ENCODE measurements at places on chromosomes 7 and 10. TPM values are rescaled to one million over a fixed set of nuclear protein-coding genes. Genes with fewer than 3 reads are reported as not detected.

GRCh38 chr10:101364721-101365120, 10.8 kb downstream of the BTRC start:
- H3K4me1 ChIP-seq, result peaks cover 24% of the 10 kb centered on the region
- no peak overlapping the region for H3K4me3 ChIP-seq
- H3K36me3 ChIP-seq, result peaks cover 18% of the 10 kb centered on the region
- DNase-seq, result no peak

- H3K4me1 ChIP-seq, result no peaks in the 10 kb centered on the region
- no peak for DNase-seq
- H3K27me3 ChIP-seq, result no peaks in the 10 kb centered on the region
Measured at GRCh38 chr10:120511165-120511564, 54.1 kb downstream of the PLPP4 start.

GRCh38 chr10:124898471-124898870, 43.5 kb upstream of the ZRANB1 start:
- no peak overlapping the region for H3K4me3 ChIP-seq
- no peak for DNase-seq
- H3K27ac ChIP-seq, result no peak overlapping the region
- no peaks in the 10 kb centered on the region for H3K4me1 ChIP-seq
- H3K27me3 ChIP-seq, result no peaks in the 10 kb centered on the region

DNA sequence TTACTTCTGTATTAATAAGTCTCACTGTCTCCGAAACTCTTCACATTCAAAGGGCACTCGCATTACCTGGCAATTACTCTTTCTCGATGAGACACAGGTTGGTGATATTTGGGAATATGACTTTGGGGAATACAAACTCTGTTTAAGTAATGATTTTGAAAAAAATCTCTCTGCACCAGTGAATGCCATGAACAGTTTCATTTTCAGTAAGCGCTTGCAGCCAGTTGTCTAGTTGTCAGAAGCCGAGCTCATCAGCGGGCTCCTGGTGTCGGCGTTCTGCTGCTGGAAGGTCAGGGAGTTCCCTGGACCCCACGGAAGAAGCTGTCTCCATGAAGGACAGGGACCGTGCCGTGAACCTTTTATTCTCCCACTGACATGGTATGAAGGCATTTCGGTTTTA, 57.7 kb downstream of the PTPRE start:
- H3K36me3 ChIP-seq, result no peaks in the 10 kb centered on the region
- no peak overlapping the region for H3K4me3 ChIP-seq
- no peaks in the 10 kb centered on the region for H3K4me1 ChIP-seq
- no peaks in the 10 kb centered on the region for H3K27me3 ChIP-seq
- DNase-seq, result no peak
- H3K27ac ChIP-seq, result no peak overlapping the region

GRCh38 chr10:75431180-75432111, at the start of gene LRMDA:
TSS of gene LRMDA (plus strand) at chr10:75431624.
- peak within 1 kb of the TSS; percentile 85 for H3K27ac ChIP-seq
- DNase-seq, result peak; percentile 63
- no peaks in the 10 kb centered on the region for H3K4me1 ChIP-seq
- H3K27me3 ChIP-seq, result no peaks in the 10 kb centered on the region
- peak within 1 kb of the TSS; percentile 75 for H3K4me3 ChIP-seq

- H3K36me3 ChIP-seq, result no peaks in the 10 kb centered on the region
- no peak overlapping the region for H3K27ac ChIP-seq
- H3K27me3 ChIP-seq, result no peaks in the 10 kb centered on the region
- H3K4me1 ChIP-seq, result peaks cover 9% of the 10 kb centered on the region
- no peak overlapping the region for H3K4me3 ChIP-seq
- DNase-seq, result no peak
Measured at GRCh38 chr10:10727812-10728211, 289.9 kb upstream of the CELF2 start.

DNA sequence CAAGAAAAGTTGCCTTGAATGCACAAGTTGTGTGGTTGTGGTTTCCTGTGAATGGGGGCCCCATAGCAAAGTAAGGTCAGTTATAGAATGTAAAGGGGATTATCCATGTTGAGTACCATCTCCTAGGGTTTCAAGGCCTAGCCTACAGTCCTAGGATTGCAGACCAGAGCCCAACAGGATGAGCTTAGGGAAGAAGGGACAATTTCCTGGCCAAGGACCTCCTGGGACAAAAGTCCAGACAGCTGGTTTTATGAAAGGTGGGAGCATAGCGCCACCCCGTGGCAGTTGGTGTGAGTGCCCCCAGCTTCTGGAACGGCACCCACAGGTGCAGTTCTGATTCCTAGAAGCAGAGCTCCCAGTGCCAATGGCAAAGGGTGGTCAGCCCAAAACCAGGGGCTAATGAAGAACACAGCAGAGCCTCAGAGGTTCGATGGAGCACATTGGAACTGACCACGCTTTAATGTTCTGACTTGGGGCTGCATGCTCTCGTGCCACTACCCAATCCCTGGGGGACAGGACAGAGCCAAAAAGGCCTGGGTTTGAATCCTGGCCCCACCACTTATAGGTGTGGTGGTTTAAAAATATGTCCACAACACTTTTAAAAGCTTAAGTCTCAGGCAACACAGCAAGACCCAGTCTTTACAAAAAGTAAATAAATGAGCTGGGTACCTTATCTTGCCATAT, 25.8 kb upstream of the TMEM120A start:
- H3K4me1 ChIP-seq, result peaks cover 7% of the 10 kb centered on the region
- DNase-seq, result peak; percentile 76
- H3K36me3 ChIP-seq, result no peaks in the 10 kb centered on the region
- H3K4me3 ChIP-seq, result no peak overlapping the region
- no peak overlapping the region for H3K27ac ChIP-seq

DNA sequence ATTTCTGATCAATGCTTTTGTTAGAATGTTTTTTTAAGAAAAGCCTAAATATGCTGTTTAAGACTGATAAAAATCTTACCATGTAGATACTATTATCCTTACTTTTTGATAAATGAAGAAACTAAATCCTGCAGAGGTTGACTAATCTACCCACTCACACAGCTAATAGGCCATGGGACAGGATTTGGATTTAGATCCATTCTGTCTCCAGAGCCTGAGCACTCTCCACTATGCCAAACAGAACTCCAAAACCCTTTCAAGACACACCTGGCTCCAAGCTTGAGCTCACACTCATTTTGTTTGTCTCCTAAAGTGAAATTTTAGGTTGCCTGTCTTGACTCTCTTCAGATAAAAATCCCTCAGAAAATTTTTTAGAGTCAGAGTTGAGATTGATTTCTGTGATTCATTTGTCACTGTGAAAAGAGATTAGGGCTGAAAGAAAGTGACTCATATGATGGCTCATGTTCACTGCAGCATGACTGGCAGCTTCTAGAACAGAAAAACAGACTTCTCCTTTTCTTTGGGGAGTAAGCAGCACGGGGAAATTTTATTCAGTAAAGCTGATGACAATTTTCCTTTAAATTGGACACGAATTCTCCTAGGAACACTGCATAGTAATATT, 132.3 kb upstream of the POT1 start:
- no peak for DNase-seq
- H3K27ac ChIP-seq, result no peak overlapping the region
- H3K4me3 ChIP-seq, result no peak overlapping the region
- H3K4me1 ChIP-seq, result no peaks in the 10 kb centered on the region
- H3K36me3 ChIP-seq, result no peaks in the 10 kb centered on the region

GRCh38 chr10:66982792-66983474, 57.1 kb downstream of the LRRTM3 start:
- no peak overlapping the region for H3K27ac ChIP-seq
- H3K4me3 ChIP-seq, result no peak overlapping the region
- no peaks in the 10 kb centered on the region for H3K4me1 ChIP-seq

DNA sequence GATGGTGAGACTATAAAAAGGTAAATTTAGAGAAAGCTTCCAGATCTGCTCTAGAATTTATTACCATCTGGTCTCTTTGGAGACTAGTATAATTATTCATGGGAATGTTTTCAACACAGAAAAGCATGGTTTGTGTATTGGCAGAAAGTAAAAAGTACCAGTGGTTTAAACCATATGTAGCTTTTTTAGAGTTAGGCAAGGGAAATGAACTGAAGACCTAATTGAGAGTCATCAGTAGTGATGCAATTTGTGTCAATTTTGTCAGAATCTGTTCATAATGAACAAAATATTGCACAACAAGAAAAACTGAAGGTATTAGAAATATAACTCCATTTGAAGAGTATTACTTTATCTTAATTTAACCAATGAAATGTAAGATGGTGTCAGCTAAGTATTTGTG, 181.4 kb downstream of the ADK start:
- H3K4me1 ChIP-seq, result no peaks in the 10 kb centered on the region
- DNase-seq, result no peak
- no peak overlapping the region for H3K4me3 ChIP-seq
- H3K27me3 ChIP-seq, result no peaks in the 10 kb centered on the region
- no peak overlapping the region for H3K27ac ChIP-seq

- no peak overlapping the region for H3K4me3 ChIP-seq
- DNase-seq, result no peak
- H3K4me1 ChIP-seq, result no peaks in the 10 kb centered on the region
- H3K27ac ChIP-seq, result no peak overlapping the region
Measured at GRCh38 chr7:36684954-36685353, 39.3 kb downstream of the AOAH start.

- no peak overlapping the region for H3K4me3 ChIP-seq
- no peaks in the 10 kb centered on the region for H3K4me1 ChIP-seq
- no peaks in the 10 kb centered on the region for H3K36me3 ChIP-seq
- H3K27ac ChIP-seq, result no peak overlapping the region
- DNase-seq, result no peak
- H3K27me3 ChIP-seq, result no peaks in the 10 kb centered on the region
Measured at GRCh38 chr10:52334595-52334994, 20.5 kb downstream of the DKK1 start.

DNA sequence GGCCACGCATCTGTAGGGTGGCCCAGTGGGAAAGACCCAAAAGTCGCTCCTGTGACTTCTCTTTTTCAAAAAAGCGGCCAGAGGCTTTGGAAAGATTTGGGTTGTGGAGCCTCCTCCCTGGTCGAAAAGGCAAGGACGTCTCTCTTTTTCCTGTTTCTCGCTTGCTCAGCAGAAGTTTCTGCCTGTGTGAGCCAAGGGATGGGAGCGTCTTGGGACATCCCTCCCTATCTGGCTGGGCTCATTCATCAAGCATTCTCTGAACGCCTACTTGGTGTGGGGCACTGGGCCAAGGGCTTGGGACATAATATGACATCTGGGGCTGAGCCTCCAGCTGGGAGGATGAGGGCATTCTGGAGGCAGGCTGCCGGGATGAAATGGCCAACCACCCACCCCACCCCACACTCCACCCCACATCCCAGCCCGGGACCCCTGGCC, 120.9 kb downstream of the C10orf105 start:
- peaks cover 14% of the 10 kb centered on the region for H3K4me1 ChIP-seq
- peak overlapping the region; percentile 73 for H3K27ac ChIP-seq
- H3K27me3 ChIP-seq, result no peaks in the 10 kb centered on the region
- peak; percentile 87 for DNase-seq

- no peak overlapping the region for H3K4me3 ChIP-seq
- H3K27me3 ChIP-seq, result no peaks in the 10 kb centered on the region
- no peaks in the 10 kb centered on the region for H3K36me3 ChIP-seq
- no peaks in the 10 kb centered on the region for H3K4me1 ChIP-seq
- H3K27ac ChIP-seq, result no peak overlapping the region
- no peak for DNase-seq
Measured at GRCh38 chr10:116418389-116418788, 9.3 kb upstream of the PNLIPRP3 start.

DNA sequence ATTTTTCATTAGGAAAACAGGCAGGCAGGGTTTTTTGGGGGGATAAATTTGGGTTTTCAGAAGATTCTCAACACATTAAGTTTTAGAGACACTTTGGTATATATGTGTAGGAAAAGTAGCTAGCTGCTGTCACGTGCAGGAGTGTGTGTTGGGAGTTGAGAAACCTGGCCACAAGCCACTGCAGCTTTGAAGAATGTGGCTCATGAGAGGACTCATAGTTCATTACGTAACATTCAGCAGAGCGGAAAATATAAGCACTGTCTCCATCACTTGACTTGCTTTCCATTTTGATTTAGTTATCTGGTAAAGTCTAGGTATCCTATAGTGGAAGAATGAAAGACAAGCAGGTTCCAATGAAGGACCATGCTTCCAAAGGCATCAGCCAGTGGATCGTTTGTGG, 31.2 kb downstream of the SMNDC1 start:
- peak; percentile 47 for DNase-seq
- H3K4me3 ChIP-seq, result no peak overlapping the region
- peak overlapping the region; percentile 59 for H3K27ac ChIP-seq
- peaks cover 67% of the 10 kb centered on the region for H3K4me1 ChIP-seq
- no peaks in the 10 kb centered on the region for H3K36me3 ChIP-seq

- H3K4me1 ChIP-seq, result peaks cover 20% of the 10 kb centered on the region
- H3K27ac ChIP-seq, result peak overlapping the region; percentile 16
- no peak for DNase-seq
- peaks cover 5% of the 10 kb centered on the region for H3K36me3 ChIP-seq
- no peaks in the 10 kb centered on the region for H3K27me3 ChIP-seq
Measured at GRCh38 chr10:110137142-110137545, 70.3 kb upstream of the MXI1 start.

GRCh38 chr10:71479831-71480230, 83.1 kb downstream of the CDH23 start:
- H3K27me3 ChIP-seq, result no peaks in the 10 kb centered on the region
- H3K4me3 ChIP-seq, result no peak overlapping the region

DNA sequence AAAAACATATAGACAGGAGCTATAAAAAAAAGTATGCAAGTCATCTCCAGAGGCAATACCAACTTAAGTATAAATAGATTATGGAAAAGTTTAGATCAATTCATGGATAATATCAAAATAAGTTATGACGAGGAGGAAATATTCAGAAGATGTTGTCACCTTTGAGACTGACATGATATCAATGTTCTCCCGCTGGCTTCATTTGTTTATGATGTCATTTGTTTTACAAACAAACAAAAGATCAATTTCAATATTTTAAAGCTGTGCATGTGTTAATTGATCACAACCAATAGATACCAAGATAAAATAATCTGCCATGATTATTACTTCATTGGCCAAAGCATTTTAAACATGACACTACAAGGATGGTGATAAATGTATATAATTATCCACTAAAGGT, 43.5 kb downstream of the SLC16A12 start:
- DNase-seq, result no peak
- H3K36me3 ChIP-seq, result no peaks in the 10 kb centered on the region
- no peaks in the 10 kb centered on the region for H3K27me3 ChIP-seq
- H3K4me3 ChIP-seq, result no peak overlapping the region

DNA sequence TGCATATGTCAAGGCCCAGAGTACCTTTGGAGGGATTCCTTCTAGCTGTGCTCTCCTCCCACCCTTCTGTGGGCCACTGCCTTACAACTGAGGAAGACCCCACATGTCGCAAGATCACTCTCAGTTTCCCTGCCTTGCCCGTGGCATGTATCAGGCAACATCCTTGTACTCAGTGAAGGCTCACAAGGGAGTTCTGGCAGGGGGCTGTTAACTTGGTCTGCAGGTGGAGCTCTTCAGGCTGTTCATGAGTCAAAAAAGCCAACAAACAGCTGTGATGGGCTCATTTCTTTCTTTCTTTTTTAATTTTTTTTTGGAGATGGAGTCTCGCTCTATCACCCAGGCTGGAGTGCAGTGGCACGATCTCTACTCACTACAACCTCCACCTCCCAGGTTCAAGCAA, 513.0 kb upstream of the ANKRD30A start:
- H3K4me3 ChIP-seq, result no peak overlapping the region
- no peaks in the 10 kb centered on the region for H3K4me1 ChIP-seq
- no peaks in the 10 kb centered on the region for H3K27me3 ChIP-seq
- DNase-seq, result no peak
- H3K36me3 ChIP-seq, result no peaks in the 10 kb centered on the region
- no peak overlapping the region for H3K27ac ChIP-seq

The HOXA7 gene
- total RNA-seq, result not detected

The PSMG3 gene
- 27.6 TPM for total RNA-seq

The CCDC146 gene
- 13.3 TPM for total RNA-seq

The TFPI2 gene
- total RNA-seq, result 26.8 TPM

The RADIL gene
- 9.0 TPM for total RNA-seq

The OPN4 gene
- total RNA-seq, result not detected

The NPFFR1 gene
- not detected for total RNA-seq

The CRYGN gene
- not detected for total RNA-seq

All from heart left ventricle (tissue), 16 donors.